CD4-positive, alpha-beta T cell treated with Interleukin-15 for 4 hours (primary cell): ENCODE measurements at places on chromosomes 7 and 10.

- no peak for DNase-seq
Observed at GRCh38 chr10:49740346-49741107, 21.6 kb downstream of the OGDHL start.

GRCh38 chr10:112769611-112770370 is 180.3 kb upstream of the TCF7L2 start:
- DNase-seq, result no peak

DNA sequence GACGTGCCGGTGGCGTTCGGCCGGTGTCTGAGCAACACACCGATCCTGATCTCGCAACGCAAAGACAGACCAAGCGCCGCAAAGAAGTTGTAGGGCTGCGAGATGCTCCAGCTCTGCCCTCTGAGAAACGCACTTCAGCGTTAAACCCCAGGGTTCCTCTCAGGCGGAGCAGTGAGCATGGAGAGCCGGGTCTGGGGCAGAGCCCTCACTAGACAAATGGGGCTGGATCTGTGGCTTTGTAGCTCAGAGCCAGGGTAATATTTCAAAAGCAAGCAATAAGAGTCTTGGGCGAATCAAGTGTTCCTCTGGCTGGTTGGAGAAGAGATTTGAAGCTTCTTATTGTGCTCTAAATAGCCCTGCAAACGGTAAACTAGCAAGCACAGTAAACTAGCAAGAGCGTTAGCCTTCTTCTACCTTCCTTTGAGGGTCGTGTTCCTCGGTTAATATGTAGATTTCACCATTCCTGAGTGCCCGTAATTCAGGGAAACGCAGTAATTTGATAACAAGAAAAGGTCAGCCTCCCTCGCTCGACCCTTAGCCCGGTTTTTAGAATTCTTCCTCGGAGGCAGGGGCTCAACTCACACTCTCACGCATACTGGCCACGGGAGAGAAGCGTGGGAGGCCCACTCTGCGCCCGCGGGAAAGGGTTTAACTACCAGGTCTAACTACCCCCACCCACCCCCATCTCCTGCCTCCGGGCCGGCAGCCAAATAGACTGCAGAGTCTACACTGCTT is 6.7 kb downstream of the SKAP2 start:
- no peak for DNase-seq

- DNase-seq, result no peak
Observed at GRCh38 chr10:95987685-95988426, 55.5 kb upstream of the CCNJ start.

GRCh38 chr7:90660100-90660499 is 64.0 kb downstream of the CDK14 start:
- no peak for DNase-seq

- DNase-seq, result peak; percentile 92
Observed at GRCh38 chr10:87094373-87095235, at the start of the genes GLUD1 and SHLD2. TSS of gene GLUD1 (minus strand) at chr10:87094843. CDS start at chr10:87094769, 74 bp downstream. TSS of gene SHLD2 (plus strand) at chr10:87095206. CDS start at chr10:87151355, 56,149 bp downstream.

- DNase-seq, result no peak
Observed at GRCh38 chr7:2008101-2008935, 224.4 kb downstream of the MAD1L1 start.

GRCh38 chr7:139457153-139457946 is 26.1 kb downstream of the KLRG2 start:
- DNase-seq, result no peak

DNA sequence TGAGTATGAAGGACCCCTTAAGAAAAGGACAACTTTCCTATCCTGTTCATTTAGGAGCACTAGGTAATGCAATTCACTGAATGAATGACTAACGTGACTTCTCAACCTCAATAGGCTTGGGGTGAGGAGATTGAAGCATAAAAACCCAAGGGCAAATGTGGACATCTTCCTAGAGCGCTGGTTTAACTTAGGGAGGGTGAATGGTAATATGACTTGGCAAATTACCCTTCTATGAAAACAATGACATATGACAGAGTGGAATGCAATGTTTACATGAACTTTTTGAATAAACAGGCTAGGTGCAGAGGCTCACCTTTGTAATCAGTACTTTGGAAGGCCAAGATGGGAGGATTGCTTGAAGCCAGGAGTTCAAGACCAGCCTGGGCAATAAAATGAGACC is 83.9 kb upstream of the ANK3 start:
- DNase-seq, result no peak

DNA sequence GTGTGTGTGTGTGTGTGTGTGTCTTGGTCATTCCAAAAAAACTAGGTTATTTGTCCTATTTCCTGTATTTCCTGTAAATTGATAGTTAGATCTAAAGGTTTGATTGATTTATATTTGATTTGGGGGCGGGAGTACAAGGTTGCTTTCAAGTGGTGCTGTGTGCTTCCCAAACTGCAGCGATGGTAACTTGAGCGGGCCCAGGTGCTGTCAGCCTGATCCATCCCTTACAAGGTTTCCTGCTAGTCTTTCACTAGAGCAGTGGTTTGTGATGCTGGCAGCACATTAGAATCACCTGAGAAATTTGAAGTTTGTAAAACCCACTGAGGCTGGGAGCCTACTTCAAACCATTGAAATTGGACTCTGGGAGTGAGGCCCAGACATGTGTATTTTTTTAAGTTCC is 23.7 kb downstream of the ABCC2 start:
- DNase-seq, result no peak

DNA sequence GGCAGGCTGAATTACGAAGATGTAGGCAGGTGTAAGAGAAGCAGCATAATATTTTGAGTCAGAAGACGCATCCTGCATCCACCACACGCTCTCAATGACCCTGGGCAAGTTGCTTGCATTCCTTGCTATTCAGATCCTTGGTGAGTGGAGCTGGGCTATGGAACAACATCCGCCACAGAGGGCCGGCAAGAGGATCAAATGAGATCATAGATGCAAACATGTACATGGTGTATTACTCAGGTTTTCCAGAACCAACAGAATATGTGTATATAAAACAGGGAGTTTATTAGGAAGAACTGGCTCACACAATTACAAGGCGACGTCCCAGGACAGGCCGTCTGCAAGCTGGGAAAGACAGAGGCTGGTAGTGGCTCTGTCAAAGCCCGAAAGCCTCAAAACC is 51.5 kb downstream of the ADAM12 start:
- no peak for DNase-seq

DNA sequence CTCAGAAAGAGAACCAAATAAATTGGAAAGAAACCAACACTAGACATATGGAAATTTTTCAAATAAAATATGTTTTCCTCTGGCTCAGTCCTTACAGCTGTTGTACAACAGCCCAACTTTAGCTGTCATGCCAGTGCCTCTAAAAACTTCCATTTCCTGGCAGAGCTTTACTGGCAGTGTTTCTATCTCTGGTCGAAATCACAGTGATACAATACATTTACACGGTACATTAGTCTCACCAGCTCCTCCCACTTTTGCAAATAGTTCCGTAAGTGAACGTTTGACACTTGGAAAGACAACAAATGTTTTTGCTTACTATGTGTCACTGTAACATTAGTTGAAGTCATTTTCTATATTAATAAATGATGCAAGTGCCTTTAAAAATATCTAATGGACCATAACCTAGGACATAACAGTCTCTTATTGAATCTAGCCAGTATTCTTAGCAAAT is 29.8 kb downstream of the BCAP29 start:
- no peak for DNase-seq

DNA sequence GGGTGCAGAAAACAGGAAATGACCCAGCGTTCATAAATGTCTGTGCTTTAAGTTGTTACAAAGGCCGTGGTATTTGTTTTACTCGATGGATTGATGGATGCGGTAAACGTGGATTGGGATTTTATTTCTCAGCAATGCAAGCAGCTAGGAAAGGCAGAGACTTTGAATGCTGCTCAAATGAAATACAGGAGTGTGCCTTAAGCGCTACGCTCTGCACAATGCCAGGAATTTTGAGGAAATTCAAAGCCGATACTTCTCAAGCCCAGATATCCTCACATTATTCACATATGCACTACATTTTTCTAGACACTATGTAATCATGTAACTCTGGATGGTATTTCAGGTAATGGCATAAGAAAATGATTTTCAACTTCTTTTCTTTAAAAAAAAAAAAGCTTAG is 514.3 kb upstream of the ADARB2 start:
- no peak for DNase-seq

DNA sequence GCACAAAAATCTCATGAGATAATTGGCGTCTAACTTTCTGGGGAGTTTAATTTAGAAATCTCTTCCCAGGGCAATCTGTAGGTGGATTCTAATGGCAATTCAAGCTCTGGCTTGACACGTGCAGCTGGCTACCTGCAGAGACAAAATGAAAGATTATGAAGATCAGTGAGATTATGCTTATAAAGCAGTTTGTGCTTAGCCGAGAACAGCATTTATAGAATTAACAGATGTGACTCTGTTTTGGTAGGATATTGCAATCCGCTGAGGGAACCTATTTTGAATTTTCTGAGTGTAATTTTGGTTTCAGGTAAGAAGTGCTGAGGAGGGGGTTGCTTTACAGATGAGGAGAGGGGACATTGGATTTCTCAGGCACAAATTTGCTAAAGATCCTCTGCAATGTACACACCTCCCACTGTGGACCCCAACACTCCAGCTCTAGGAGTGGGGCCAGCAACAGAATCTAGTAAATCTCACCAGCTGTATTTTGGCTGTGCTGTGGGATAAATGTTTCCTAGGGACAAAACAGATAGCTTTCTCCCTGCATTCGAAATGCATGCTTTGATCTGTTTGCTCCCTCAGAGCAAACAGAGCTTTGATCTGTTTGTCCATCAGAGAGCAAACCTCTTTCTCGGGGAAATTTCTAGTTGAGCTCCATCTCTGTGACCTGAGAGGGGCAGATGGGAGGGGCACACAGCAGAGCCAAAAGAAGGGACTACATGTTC is 7.4 kb downstream of the GJD4 start:
- DNase-seq, result no peak

- no peak for DNase-seq
Observed at GRCh38 chr10:117168729-117169128, 28.6 kb upstream of the KCNK18 start.

DNA sequence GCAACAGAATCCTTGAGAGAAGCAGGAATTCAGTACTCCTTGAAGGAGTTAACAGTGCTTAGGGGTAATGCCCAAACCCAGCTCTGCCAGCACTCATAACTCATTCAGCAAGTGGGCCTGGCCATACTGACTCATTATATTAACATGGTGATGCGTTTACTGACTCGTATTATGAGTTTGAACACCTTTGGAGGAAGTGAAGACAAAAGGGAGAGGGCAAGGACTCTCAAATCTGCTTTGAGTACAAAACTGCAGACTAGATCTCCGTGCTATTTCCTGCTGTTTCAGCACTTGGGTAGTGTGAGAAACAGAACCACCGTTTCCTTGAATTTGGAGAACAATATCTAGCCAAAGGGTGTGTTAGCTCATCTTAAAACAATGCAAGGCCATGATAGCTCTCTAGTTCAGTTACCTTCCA is 30.8 kb downstream of the SLC16A9 start:
- no peak for DNase-seq

DNA sequence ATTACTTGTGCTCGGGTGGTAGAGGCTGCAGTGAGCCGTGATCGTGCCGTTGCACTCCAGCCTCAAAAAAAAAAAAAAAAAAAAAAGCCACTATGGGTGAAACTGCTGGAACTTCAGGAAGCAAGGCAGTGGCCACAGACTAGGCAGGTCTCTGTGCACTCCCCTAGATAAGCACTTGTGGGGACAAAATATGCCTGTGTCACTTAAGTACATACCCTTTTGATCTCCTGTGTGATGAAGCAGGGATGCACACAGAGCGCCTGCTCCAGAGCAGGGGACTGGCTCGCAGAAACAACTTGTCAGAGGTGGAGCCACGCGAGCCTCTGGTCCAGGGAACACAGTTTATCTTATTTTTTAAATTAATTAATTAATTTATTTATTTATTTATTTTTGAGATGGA is 42.9 kb upstream of the PSAP start:
- DNase-seq, result no peak

- DNase-seq, result no peak
Observed at GRCh38 chr7:216360-217300, 24.3 kb downstream of the FAM20C start.

DNA sequence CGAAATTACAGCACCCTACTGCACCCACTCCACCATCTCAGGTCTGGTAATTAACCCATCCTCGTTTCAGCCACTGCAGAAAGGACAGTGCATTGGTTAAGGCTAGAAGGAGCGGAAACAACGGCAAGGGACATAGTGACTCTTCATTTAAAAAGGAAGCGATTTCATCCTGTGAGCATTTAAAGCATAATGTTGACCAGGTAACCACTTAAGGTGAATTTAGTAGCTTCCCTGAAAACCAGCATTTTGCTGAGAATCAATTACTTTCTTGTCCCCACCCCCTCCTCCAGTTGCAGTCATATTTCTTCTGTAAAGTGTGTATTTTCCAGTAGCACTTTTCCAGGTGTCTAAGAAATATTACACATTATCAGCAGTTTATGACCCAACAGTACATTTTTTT is 821 bp upstream of the JAZF1 start:
- no peak for DNase-seq

DNA sequence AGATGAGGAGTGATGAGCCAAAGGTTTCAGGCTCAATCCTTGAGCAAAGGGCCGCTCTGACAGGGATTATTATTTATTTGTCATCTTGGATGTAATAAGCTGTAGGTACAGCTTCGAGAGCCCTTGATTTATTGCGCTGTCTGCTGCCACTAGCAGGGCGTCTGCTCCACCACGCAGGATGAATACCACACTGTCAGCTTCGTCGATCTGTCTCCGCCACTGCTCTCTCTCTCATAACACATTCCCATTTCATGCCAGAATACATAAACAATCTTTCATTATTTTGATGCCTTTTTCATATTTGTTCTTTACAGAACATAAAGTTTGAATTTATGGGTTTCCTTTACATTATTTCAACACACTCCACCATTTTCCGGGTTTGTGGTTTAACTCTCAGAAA is 276.6 kb downstream of the LRMDA start:
- DNase-seq, result no peak

GRCh38 chr10:45425621-45426563 is 51.9 kb downstream of the ALOX5 start:
- no peak for DNase-seq

DNA sequence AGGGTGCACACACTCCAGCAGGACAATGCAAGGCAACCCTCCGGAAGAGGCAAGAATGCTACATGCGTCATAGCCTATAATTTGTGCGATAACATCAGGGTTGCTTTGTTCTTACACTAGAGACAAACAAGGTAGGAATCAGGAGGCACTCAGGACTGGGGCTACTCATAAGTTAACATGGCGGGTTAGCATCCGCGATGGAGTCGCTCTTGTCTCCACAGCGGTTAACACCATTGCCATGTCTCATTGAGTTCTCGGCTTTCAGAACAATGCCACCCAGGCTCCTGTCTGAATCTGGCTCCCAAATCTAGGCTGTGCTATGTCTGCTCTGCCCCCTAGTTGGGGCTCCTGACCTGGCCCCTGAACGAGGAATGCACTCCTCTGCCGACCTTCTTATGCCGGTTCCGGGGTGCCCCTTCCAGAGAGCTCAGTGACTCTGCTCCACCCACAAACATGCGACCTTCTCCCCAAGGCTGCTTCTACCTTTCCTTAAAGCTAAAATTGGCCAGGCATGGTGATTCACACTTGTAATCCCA is 24.9 kb upstream of the SLF2 start:
- no peak for DNase-seq
